Calu3 (cell line): ENCODE measurements at places on chromosomes 11 and 22. TPM values are rescaled to one million over a fixed set of nuclear protein-coding genes. Genes with fewer than 3 reads are reported as not detected.
A peak's percentile ranks its signal among the peaks of the same experiment; 100 is the strongest.

- DNase-seq = peak; percentile 70
These were observed 26.5 kb upstream of the UBASH3B start for GRCh38 chr11:122628810-122629555.

Gene IGLL5
- not detected in 2 replicates for total RNA-seq

DNA sequence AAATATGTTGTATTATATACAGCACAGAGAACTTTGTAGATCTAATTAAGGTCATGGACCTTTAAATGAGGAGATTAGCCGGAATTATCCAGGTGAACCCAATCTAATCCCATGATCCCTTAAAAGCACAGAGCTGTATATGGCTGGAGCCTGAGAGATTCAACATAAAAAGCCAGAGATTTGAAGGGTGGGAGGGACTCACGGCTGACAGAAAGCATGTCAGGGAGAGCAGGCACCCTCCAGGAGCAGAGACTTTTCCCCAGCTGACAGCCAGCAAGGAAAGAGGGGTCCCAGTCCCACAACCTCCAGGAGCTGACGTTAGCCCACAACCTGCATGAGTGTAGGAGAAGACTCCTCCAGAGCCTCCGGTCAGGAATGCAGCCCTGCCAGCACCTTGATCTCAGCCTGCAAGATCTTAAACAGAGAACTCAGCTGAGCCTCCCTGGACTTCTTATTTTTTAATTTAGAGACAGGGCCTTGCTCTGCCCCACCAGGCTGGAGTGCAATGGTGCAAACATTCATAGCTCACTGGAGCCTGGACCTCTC, 20.0 kb upstream of the ADA2 start:
- no peak for DNase-seq

- no peak for DNase-seq
These were observed 10.8 kb downstream of the ARAP1 start for GRCh38 chr11:72741429-72741833.

DNA sequence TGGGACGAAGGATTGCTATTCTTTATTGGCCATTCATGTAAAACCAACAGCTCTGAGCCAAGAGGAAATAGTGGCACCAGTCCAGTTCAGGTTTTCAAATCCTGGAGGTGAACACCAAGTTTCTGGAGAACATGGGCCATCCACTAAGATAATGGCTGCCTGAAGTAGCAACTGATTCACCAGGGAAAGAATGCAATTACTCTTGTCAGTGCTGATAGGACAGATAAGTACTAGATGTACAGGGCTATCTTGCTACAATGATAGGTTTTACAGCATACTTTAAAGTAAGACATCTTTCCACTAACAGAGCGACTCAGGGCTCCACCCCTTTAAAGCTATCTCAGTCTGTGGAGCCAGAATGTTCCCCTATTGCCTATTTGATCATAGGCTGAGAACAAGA, 36.8 kb upstream of the APOA1 start:
- DNase-seq = no peak
